Stimulated activated CD8-positive, alpha-beta memory T cell treated with anti-CD3 and anti-CD28 coated beads, Interleukin-7, amount 100 ng/mL, for 4 hours (primary cell): ENCODE measurements at places on chromosomes 11 and 22.
A peak's percentile ranks its signal among the peaks of the same experiment; 100 is the strongest.

DNA sequence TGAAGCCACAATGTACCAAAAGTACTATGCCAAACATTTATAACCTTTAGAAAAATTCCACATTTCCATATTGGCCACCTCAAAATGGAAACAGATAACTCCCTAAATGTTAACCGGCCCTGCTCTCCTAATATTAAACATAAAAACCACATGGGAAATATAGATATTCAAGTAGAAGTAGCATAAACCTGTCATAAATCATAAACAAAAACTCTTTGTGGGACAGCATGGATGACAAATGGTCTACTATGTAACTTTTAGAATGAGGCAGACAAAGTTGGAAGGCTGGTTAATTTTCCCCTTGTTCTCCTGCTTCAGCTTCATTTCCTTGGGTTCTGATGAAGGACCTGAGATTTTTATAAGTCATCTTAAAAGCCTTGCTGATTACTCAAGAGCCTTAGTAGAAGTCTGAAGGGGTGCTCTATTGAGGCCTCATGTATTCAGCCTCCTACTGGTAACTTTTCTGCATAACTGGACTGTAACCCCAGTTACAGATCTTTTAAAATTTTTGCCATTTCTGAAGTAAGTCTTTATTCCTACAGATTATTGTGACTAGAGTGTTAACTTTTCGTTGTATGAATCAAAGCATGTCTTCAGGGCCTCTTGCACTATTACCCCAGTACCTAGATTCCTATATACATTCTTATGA, 116.4 kb downstream of the STIM1 start:
- no peak for DNase-seq

GRCh38 chr11:31822175-31822926, 11.2 kb upstream of the PAX6 start:
- DNase-seq, result no peak

DNA sequence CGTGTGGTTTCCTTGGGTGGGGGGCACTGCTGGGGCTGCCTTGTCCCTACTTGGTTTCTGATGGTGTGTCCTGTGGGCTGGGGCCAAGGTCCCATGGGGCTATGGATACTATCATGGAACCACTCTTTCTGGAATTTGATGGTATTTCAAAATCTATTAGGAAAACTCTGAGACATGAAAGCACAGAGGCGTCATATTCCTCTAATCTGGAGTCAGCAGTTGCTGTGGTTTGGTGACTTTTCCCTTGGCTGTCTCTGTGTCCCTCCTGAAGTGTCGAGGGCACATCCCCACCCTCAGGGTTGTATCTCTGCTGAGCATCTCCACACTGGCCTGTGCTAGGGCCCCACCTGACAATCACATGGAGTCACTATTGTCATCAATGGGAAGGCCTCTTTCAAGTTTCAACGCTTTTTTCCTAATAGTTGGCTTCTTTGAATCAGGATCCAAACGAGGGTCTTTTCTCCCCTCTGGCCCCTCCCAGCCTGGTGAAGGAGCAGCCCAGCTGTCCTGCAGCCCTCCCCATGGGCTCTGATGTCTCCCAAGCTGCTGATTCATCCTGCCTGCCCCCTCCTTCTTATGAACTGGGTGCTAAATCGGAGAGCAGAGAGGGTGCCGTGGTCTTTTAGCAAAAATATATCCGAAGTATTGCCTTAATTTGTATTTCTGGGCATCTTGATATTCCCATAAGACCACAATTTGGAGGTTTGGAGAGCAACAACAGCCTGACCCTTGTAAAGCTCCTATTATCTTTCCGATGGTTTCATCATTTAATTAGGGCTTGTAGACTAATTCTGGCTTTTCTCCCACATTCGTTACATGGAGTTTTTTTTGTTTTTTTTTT, 38.5 kb downstream of the MED15 start:
- no peak for DNase-seq

DNA sequence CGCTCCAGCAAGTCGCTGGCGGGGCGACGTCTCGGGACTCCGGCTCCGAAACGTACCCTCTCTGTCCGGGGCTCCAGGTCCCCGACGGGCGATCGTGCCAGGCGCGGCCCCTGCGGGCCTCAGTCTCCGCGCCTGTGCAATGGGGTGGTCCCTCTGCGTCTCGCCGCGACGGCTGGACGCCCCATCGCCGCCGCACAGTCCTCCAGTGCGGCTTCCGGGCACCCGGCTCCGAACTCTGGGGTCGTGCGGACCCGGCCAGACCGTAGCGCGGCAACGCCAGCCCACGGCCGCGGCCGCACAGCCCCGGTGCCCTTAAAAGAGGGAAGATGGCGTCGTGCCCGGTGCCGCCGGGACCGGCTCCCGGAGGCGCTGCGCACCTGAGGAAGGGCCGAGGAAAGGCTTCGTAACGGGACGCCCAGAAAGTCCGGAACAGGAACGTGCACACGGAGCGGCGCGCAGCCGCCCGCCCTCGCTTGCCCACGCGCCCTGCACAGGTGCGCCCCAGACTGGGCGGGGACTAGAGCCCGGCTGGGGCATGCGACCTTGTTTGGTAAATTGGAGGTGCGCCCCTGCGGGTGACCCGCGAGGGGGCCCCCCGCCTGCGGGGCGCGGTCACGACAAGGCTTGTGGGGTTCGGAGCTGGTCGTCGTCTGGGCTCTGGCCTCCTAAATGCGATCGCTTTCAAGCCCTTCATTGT, 525 bp downstream of the BIK start:
- peak; percentile 42 for DNase-seq

- no peak for DNase-seq
Measured at GRCh38 chr11:12159351-12160099, 49.1 kb downstream of the MICAL2 start.

- DNase-seq, result no peak
Measured at GRCh38 chr11:44269369-44270351, 40.3 kb downstream of the ALX4 start.

GRCh38 chr11:19577976-19578619, 134.5 kb upstream of the NAV2 start:
- DNase-seq, result no peak

GRCh38 chr11:111918390-111919256, at the start of gene C11orf52:
TSS of gene C11orf52 (plus strand) at chr11:111918913. CDS start at chr11:111918973, 60 bp downstream.
- DNase-seq, result no peak

DNA sequence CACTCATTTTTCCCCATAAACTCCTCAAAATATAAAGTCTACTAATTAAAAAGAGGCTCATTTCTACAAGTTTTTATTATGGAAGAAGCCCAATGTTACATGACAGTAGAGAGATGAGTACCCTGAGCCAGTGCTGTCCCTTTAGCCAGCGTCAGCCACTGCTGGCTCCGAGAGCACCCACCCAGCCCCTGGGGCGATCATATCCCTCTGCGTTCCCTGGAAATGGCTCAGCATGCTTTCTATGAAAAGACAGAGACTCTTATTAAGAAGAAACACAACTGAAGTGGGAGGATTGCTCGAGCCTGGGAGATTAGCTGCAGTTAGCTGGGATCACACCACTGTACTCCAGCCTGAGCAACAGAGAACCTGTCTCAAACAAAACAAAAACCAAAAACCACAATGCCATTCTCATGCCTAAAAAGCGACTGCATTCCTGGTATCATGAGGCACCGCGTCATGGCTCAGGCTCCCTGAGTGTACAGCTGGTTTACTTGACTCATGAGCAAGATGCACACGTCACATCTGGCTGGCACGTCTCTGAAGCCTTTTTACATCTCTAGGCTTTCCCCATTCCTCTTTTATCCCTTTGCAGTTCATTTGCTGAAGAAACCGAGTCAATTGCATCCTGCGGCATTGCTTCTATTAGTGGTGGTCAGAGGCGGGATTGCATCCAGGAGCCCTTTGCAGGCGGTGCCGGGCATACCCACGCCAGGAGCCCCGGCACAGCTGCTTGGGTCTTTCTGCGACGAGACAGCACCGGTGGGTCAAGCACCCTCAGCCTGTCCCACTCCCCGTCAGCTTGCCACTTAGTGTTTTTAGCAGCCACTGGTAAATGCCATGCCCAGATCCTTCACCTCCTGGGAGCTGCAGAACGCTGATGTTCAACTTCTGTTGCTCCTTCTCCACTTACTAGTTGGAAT, 119.9 kb downstream of the CTTN start:
- no peak for DNase-seq

- no peak for DNase-seq
Measured at GRCh38 chr22:46696229-46696518, 41.9 kb downstream of the CERK start.

GRCh38 chr11:69495441-69496201, 14.2 kb downstream of the LINC01488 start:
- DNase-seq, result no peak
